CD4-positive, alpha-beta T cell treated with Interleukin-4 for 1 hour (primary cell): ENCODE measurements at places on chromosomes 3 and 15.

DNA sequence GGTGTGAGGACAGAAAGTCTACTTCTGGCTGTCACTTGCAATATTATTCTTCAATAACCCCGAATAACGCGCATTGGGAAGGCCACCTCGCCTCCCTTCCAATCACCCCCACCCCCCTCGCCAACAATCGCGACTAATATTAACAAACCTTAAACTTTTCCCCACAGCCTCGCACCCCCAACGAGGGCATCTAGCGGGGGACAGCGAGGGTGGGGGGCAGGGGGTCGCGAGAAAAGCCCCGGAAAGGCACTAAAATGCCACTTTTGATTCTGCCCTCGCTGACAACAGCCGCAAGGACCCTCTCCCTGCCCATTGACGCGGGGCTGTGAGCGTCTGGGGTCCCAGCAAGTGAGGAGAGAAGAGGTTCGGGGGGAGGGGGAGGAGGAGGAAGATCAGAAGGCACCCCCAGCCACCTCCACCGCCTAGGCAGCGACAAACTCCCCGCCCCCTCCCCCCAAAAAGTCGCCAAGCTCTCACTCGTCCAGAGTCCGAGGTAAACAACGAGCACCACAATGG, 868 bp downstream of the SATB1 start:
- DNase-seq, result no peak

- DNase-seq, result no peak
These were observed 168.2 kb downstream of the TP63 start for GRCh38 chr3:189799366-189799765.

DNA sequence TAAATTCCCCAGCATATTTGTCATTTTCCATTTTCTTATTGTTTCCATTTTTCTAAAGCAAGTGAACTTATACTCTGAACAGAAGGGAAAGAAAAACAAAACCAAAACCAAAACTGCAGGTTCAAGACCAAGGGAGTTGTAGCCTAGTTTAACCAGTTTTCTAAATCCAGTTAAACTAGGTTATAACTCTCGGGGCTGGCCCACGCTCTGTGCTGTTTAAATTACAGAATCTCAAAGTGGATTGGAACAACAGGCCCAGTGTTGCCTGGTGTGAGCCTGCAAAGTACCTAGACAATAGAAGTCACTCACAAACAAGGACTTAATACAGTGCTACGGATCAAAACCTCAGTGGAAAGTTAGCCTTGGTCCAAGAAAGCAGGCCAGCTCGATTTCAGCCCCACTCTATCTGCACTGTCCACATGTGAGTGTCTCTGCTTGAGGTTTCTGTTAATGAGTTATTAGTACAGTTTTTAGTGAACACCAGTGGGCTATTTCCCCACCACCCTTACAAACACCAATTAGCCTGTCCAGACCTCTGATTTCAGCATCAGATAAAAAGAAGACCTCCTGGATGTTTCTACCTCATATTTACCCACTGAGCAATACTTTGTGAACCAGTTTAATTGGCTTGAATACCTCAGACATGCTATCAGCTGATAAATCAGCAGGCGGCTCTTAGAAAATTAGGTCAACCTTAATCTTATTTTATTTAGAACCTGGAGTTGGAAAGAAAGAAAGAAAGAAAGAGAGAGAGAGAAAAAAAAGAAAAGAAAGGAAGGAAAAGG, 93.8 kb upstream of the PDZRN3 start:
- DNase-seq, result no peak

- no peak for DNase-seq
These were observed 57.5 kb downstream of the FLNB start for GRCh38 chr3:58065700-58066167.

GRCh38 chr3:148315756-148316155, 381.9 kb upstream of the AGTR1 start:
- DNase-seq, result no peak

DNA sequence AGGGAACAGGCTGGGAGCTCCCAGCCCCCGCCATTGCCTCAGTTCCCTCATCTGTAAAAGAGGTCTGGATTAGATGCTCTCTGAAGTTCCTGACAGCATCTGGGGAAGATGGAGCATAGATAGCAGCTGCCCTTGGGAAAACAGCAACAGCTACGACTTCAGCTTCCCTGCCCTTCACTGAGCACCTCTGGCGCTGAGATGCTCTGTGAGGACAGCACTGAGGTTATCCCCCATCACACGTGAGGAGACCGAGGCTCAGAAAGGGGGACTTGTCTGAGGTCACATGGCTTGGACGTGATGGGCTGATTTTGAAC, 11.1 kb upstream of the RPL29 start:
- no peak for DNase-seq

DNA sequence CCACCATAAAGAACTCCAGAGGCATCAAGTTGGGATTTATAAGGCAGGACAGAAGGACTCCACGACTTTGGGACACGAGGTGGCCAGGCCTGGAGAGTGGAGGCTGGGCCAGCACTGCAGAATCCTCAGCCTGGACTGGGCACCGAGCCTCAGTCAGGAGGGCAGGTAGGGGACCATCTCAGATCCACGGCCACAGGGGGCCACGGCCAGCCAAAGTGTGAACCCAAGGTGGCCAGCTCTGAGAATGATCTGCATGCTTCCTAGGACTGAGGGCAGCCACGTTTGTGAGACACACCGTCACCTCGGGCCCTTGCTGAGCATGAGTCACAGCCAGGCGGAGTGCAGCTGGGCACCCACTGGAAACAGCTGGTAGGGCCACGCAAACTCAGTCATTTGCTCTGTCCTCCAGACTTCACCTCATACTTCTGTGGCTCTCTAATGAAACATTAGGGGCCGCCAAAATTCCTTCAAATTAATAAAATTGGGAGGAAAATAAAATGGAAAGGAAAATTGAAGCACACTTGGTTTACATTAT, 65.8 kb downstream of the CTNNB1 start:
- DNase-seq, result no peak

GRCh38 chr3:129974833-129975704, 549 bp downstream of the TRH start:
- peak; percentile 41 for DNase-seq

GRCh38 chr15:80581976-80582375, 113.1 kb upstream of the ABHD17C start:
- no peak for DNase-seq

GRCh38 chr3:186109897-186110803, 1.3 kb upstream of the ETV5 start:
- no peak for DNase-seq

DNA sequence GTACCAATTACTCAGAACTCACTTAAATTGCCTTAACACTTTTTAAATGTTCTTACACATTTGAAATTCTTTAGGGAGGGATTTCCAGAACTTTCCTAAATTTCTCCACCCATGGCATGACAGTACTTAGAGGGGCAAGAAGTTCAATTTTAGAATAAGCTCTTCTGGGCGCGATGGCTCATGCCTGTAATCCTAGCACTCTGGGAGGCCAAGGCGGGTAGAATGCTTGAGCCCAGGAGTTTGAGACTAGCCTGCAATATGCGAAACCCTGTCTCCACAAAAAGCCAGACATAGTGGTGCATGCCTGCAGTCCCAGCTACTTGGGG, 10.6 kb downstream of the FAM131A start:
- DNase-seq, result no peak

DNA sequence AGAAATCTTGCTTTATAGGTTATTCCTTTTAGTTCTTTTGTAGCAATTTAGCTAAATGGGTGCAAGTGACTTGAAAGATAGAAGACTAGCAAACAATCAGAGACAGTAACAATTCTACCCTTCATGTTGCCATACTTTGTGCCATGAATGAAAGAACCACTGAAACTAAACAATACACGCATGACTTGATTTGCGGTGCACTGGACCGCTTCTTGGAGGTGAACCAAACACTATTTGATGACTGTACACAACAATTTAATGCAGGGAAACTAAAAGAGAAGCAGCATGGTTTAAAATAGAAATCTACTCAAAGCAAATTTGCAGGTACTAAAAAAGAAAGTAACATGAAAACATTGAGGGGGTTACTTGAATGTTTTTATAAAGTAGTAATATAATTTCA, 331.0 kb upstream of the RARB start:
- DNase-seq, result no peak

- DNase-seq, result no peak
These were observed 118.4 kb upstream of the FHIT start for GRCh38 chr3:61369678-61370077.

- DNase-seq, result no peak
These were observed 630.4 kb downstream of the CADM2 start for GRCh38 chr3:85589145-85589544.

GRCh38 chr3:130459944-130460343, 57.0 kb upstream of the COL6A6 start:
- DNase-seq, result no peak

GRCh38 chr15:101376615-101377395, 81.8 kb upstream of the SNRPA1 start:
- no peak for DNase-seq

GRCh38 chr3:61158667-61159066, 92.6 kb downstream of the FHIT start:
- no peak for DNase-seq

- DNase-seq, result peak; percentile 33
These were observed 121.6 kb downstream of the UBE2E2 start for GRCh38 chr3:23324745-23325144.

GRCh38 chr3:99884484-99884883, 66.8 kb downstream of the CMSS1 start:
- DNase-seq, result no peak

DNA sequence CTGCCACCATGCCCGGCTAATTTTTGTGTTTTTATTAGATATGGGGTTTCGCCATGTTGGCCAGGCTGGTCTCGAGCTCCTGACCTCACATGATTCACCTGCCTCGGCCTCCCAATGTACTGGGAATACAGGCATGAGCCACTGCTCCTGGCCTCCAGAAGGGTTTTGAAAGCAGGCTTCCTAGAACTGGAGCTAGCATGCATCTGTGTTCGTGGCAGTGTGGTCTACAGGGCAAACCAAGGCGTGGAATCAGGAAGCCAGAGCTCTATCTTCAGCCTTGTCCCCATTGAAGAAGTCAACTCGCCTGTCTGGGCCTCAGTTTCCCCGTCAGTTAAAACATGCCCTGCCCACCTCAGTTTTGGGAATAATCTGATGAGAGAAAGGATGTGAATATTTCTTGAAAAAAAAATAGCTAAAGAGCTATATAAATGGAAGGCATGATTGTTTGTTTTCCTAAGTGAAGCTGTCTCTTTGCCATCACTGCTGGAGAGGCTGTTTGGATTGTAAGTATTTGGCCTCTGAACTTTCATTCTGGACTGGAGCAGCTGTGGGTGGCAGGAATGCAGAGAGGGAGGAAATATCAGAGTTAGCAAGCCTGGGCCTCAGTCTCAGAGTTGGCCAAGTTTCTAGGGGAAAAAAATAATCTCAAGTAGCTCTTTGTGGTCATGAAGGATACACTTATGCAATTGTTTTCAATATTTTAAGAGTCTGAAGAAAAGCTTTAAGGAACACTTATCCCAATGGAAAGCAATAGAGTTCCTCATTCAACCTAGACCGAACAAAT, 36.5 kb upstream of the UACA start:
- DNase-seq, result no peak

DNA sequence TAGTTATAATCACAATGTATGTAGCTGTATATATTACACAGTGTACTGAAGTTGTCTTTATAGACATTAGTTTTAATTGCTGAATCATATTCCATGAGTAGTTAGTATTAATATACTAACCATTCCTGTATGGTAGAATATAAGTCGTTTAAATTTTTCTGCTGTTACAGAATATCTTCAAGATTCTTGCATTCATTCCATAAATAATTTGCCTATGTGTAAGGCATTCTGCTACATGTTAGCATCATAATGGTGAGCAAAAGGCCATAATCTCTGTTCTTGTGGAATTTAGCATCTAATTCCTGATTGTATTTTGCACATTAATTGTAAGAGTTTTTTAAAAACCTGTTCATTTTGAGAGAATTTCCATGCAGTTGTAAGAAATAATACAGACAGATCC, 14.1 kb downstream of the GYG1 start:
- DNase-seq, result no peak

GRCh38 chr15:51172193-51172592, 77.5 kb upstream of the TNFAIP8L3 start:
- no peak for DNase-seq
